A673 (cell line): ENCODE measurements at places on chromosomes 6 and 20.
A peak's percentile ranks its signal among the peaks of the same experiment; 100 is the strongest.

DNA sequence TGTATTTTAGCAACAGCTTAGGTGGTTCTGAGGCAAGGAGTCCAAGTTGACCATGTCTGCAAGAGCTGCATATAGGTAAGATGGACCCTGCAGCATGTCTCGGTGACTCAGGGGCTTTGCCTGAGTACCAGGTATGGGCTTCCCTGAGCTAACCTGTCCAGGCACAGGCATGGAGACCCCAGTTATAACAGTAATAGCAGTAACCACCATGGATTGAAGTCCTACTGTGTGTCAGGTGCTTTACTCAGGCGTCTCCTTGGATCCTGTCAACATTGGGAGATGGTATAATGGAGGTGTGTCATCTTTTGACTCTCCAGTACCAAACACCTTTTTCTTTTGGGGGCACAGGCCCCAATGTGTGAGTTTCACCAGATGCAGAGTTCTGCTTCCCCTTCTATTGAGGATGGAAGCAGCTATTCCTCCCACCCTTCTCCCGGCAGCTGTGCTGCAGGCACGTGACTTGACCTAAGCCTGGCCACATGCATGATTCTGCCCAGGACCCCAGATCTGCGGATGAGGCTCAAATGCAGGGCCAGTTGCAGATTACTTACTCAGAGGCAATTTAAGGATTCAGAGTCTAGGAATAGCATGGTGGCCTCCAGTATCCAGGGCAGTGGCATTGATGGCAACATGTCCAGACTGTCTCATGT is 13.8 kb downstream of the TREM1 start:
- no peak for DNase-seq

DNA sequence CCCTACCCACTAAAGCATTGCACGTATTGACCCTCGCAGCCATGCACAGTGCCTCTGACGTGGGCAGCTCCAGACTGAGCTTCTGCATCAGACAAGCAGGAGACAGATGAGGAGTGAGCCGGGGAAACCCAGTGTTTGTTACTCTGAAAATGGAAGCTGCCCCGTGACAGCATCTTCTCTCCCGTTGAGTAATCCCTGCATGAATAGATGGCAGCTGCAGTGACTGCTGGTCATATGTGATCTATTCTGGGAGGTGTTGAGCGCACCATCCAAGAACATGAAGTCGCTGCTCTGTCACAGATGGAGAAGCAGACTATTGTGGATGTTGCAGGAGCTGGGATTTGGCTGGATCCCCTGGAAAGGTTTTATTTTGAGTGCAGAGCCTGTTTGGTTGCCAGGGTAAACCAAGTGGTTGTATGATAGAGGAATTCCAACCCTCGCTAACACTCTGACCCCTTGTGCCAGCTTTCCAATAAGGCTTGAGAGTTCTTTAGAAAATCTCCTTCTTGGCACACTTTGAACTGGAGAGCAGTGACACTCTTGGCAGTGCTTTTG is 242.2 kb downstream of the NRN1 start:
- no peak for DNase-seq

DNA sequence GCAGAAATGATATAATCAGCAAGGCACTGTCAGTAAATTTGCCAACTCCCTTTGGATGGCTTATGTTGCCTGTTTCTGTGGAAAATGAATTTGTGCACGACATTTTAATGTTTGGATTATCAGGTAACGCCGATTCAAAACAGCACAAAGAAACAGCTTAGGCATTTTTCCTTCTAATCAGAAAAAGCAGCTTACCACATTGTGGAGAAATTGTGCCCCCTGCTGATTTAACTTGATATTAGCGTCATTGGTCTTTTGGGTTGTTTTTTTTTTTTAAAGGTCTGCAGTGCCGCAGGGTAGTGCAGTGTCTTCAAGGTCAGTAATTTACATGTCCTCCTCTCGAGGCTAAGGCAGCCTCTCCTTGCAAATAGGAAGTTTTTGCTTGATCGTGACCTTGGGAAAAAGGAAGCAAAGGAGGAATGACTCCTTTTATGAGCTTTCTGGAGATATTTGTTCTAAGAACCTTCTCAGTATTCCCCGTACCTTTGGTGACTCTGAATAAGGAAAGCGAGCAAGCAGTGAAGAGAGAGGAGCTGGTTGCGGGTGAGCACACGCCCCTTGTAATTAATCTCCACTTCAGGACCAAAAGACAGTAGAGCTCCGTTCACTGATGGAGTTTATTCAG is 79.1 kb downstream of the ELOVL4 start:
- peak; percentile 88 for DNase-seq

DNA sequence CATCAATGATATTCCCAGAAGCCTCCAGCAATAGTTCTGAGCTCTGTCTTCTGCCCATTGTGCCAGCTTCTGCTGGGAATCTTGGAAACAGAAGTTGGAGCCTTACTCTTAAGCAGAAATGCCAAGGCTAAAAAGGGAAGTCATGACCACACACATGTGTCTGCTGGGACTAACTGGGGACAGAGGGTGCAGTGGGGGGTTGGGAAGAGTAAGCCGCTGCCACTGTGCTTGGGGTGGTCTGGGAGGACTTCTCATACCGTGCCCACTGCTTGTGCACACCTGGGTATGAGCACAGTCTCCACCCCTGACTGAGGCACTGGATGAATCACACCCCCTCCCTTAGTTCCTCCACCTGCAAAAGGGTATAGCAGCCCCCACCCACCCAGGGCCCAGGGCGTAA is 90.7 kb downstream of the CDC5L start:
- DNase-seq, result no peak

- peak; percentile 52 for DNase-seq
Observed at GRCh38 chr20:36572701-36573102, 695 bp upstream of the TGIF2 start.

DNA sequence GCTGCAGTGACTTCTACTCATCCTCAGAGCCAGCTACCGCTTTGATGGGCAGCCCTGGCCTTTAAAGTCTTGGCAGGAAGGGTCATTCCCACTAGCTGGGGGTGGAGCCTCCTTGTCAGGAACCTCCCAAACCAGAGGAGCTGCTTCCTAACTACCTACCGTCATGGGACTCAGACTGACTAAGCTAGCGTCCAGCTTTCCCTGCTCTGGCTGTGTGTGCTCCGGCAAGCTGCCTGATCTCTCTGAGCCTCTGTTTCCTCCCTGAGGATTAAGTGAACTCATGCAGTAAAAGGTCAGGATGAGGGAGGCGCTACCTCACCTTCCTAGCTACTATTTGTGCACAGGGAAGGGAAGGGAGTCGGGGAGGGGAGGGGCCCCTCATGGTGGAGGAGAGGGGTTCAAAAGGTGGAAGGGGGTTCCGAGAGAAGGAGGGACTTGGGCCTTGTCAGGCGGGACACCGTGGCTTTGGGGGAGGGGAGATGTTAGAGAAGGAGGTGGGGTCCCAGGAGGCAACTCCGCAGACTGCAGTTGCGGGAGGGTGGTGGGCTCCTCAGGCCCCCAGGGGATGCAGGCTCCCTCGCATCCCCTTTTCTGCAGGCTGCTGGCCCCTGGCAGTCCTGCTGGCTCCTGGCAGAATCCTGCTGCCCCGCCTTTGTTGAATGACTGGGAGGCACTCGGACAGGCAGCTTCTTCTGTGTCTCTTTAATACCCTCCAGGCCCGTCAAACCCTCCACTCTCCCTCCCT is 9.8 kb downstream of the DUSP15 start:
- no peak for DNase-seq

DNA sequence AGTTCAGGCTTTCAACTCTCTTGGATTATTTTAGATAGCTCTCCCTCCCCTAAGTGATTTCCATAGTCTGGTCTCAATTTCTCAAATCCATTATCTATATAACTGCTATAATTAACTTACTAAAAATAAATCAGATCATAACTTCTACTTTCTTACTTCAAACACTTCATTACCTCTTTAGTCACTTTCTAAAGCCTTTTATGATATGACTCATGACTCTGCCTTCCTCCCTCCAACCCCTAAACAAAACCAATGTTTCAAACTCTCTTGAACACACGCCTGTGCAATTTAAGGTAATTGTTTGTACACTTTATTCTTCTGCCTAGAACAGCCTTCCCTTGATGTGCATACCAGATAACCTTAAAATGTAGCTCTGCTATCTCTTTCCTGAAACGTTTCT is 100.5 kb downstream of the LMBRD1 start:
- DNase-seq, result no peak
